ENCODE measurements at places on chromosomes 2 and 18.
A peak's percentile ranks its signal among the peaks of the same experiment; 100 is the strongest.

DNA sequence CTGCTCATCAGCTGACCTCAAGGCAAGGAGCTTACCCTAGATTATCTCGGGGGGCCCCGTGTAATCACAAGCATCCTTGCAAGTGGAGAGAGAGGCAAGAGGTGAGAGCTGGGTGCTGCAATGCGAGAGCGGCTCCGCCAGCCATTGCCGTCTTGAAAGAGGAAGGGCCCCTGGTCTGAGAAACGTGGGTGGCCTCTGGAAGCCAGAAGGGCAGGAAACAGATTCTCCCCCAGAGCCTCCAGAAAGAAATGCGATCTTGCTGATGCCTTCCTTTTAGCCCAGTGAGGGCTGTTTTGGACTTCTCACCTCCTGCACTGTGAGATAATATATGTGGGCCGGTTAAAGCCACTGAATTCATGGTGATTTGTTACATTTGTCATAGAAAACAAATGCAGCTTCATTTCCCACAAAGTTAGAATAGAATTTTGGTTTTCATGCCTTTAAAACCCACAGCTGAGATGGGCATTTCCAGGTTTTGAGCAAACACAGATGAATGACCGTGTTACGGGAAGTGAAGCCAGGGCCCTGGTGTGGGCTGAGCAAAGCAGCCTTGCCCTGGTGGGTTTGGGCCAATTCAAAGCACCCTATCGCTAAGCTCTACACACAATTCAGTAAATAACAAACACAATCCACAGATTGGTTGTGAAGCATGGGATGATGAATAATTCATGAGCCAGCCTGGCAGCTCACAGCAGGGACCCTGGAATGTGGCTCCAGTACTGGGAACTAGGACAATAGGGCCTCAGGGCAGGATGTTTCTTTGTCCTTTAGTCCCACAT is 319.9 kb upstream of the HS6ST1 start:
- peak; percentile 4 for DNase-seq

GRCh38 chr2:132374151-132374550 is 42.5 kb upstream of the GPR39 start:
- DNase-seq = no peak

DNA sequence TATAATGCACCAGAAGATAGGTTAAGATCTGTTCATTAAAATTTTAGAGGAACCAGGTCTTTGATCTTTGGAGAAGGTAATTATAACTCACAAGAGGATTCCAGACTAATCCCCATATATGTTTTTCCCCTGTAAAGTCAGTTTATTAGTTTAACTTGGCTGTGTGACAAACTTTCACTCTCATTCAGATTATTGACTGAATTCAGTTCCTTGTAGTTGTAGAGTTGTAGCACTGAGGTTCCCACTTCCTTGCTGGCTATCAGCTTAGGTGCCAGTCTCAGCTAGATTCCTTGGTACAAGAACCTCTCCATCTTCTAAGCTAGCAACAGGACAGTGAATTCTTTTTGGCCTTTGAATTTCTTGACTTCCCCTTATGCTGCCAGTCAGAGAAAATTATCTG is 19.1 kb downstream of the REG1A start:
- no peak for DNase-seq

GRCh38 chr2:232838406-232838874 is 31.6 kb upstream of the SNORC start:
- no peak for DNase-seq

DNA sequence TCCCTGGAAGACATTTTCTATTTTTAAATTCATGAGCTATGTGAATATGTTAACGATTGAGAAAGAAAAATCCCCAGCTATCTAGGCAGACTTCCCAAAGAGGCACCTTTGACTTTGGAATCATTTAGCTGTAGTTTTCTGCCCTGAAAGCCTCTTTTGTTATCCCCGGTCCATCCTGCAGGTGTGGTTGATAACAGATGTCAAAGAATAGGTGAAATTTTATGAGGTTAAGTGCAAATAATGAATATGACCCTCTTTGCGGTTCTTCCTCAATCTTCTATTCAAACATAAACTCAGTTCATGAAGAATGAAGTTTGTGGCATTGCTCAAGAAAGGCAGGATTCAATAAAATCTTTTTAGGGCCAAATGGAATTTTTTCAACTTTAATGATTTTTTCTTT is 51.6 kb upstream of the ATP8B1 start:
- DNase-seq = no peak

GRCh38 chr2:102770506-102770905 is 8.7 kb downstream of the TMEM182 start:
- no peak for DNase-seq

DNA sequence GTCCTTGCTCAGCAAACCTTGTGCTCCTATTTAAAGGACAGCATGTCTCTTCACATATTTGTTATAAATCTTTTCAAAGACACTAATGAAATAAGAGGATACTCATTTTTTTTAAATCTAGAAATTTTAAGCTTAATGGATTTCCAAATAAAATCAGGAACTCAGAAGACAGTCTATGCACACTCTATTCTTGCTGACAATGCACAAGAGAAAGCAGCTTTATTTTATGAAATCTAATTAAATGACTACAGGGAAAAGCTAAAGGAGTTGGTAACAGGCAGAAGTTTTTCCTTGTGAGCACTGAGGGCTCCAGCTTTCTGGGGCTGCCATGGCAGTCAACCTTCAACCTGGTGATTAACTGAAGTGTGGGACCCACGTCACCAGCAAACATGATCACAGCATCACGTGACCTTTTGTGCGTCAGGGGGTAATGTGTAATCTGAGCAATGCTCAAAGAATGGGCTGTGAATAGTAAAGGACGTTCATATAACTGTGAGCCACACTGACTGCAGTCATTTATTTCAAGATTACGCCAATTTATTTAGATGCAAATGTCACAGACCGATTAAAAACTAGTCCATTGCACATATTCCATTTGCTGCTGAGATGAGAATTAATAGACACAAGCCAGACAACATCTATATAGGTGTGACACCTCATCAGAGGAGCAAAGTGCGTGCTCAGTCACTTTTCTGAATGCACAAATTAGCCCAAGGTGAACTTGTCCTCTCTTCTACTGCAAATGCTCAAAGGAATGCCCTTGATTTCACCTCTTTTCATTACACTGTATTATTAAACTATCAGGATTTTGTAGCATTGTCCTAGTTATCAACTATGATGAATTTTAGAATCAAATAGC is 11.6 kb upstream of the DNER start:
- DNase-seq = no peak

DNA sequence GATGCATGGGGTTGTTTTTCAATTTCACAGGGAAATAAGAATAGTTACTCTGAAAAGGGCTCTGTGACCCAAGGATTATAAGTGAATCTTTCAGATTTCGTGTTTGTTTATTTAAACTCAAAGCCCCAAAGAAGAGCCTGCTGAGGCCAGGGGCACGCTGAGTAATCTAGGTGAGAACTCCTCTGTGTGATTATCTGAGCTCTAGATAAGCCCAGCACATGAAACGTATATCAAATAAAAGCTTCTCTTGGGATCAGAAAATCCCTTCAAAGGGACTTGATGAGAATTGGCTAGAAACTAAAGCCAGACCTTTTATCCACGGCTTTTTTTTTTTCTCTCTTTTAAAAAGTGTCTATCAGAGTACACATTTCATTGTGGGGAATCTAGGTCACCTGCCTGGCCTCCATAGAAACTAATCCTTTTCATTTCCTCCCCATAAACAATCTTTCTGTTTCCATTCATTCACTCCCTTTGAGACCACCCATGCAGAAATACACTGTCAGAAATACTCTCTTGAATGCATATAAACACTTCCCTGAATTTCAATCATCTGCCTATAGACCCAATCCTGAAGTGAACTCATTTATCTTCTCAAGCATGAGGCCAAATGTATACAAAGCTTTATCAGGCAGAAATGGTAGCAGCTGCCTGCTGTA is 137.4 kb downstream of the RIT2 start:
- no peak for DNase-seq

DNA sequence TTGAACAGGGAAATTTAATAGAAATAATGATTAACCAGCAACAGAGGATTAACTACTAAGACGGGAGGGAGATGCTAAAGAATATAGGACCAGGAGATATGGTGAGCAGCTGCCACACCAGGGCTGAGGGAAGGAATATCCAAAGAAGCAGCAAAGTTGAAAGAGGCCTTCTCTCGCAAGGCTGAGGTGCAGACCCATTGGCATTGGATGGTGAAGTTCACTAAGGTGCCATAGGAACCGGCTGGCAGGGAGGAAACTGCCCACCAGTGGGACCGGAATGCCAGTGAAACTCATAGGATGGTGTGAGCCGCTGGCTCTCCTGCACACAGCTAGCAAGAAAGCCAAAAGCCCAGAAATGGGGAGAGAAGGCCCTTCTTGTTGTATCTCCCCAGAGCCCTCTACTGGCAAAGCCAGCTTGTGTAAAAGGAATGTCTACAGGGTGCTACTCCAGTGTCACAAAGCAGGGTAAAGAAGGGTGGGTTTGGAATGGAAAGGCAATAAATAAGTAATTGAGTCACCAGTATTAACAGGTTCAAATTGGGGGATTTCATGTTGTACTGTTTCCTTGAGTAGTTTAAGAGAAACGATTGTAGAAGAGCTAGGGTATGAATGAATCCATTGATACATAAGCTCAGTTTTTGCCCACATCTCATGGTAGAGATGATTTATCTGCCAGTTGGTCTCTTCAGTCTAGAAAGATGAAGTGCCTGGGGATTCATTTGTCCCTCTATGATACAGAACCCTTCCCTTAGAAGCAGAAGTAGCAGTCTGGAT is 36.0 kb downstream of the FARP2 start:
- DNase-seq = no peak

DNA sequence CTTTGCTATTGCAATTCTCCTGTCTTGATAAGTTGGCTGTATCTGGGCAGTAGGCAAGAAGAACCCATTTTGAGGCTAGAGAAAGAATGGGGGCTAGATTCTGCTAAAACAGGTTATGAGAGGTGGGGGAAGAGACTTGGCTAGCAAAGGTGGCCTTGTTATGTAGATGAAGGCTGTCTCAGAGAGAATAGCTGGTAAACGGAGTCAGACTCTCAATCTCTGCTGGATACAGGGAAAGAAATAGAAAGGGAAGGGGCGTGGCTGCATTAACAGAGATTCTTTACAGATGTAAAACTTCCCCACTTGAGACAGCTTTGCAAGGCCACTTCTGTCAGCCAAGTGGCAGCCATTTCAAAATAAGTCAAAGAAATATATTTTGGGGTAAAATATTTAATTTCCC is 38.1 kb upstream of the ARHGAP25 start:
- DNase-seq = no peak
